ENCODE measurements at places on chromosomes 4 and X.

GRCh38 chr4:184148738-184149637, 68.7 kb downstream of the ENPP6 start:
- no peak for DNase-seq

DNA sequence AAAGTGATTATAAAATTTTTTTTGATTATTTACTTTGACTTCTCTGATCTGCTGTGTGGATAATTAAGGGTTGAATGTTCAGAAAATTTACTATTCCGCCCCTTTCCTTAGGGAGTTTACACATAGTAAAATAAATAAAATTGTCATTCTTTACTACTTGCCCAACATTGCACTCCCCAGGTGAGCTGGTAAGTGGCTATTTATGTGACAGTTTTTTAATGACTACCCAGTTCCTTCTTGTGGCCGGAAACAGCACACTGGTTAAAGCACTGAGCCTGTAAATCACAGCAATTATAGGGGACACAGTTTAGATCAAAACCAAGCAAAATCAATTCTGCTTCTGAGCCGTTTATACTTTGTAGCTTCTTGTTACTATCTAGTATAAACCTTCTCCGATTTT, 158.1 kb downstream of the FHIP1A start:
- no peak for DNase-seq

DNA sequence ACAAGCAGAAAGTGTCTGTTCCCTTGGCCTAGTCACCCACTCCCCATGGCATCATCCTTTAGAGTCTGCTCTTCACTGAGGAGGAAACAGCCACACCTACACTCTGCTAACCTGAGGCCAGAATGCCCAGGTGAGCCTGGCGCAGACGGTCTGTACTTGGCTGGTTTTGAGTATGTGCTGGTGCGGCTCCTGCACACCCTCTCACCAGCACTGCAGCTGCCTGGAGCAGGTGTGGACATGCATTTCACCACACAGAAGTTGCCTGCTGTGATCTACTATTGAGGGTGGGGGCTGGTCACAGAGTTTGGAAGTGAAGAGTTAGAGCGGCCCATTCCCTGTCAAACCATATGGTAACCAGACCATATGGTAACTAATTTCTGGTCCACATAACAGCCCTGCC, 39.5 kb downstream of the KANTR start:
- no peak for DNase-seq

- peak; percentile 25 for DNase-seq
Measured at GRCh38 chrX:1463581-1463980, 10.9 kb upstream of the ASMTL start.

GRCh38 chrX:250965-251364, 30.2 kb upstream of the PLCXD1 start:
- DNase-seq = peak; percentile 42

DNA sequence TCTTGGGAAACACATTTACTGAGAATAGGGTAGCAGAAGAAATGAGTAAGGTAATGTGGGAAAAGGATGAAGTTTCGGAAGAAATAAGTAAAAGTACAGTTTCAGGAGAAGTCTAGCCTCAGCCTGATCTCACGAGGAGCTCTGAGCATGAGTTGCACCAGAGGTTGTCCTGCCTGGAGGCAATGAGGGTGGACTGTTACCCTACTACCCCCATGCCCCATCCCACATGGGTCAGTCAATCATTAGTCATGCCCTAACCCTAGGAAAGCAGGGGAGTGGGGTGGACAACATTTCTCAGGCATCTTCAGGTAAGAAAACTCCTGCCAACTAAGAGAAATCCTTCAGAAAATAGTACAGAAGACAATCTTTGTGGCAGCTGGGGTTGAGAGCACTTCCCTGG, 35.1 kb downstream of the HS3ST1 start:
- no peak for DNase-seq

GRCh38 chr4:25129917-25130316, 30.3 kb downstream of the SEPSECS start:
- no peak for DNase-seq

All from spleen (tissue), 13 donors.